ENCODE measurements at places on chromosomes 4 and X.

DNA sequence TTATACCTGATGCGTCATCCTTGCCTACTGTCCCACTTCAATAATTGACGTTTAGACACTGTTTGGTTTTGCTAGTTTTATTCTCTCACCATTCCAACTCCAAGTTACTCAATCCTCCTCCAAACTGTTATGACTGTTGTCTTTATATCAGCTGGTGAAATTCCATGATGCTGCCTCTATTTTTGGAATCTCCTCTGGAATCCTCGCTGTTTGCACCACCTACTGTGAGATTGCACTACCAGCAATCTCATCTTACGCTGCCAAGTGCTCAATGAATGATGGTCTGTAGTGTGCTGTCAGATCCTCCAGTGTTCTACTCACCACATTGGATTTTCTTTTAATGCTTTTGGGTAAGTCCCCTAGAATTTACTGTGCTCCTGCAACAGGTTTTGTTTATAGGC, 13.2 kb upstream of the PCDH18 start:
- no peak overlapping the region for H3K27ac ChIP-seq
- H3K27me3 ChIP-seq = no peaks in the 10 kb centered on the region
- H3K4me3 ChIP-seq = no peak overlapping the region
- H3K4me1 ChIP-seq = peaks cover 6% of the 10 kb centered on the region
- no peak for DNase-seq

DNA sequence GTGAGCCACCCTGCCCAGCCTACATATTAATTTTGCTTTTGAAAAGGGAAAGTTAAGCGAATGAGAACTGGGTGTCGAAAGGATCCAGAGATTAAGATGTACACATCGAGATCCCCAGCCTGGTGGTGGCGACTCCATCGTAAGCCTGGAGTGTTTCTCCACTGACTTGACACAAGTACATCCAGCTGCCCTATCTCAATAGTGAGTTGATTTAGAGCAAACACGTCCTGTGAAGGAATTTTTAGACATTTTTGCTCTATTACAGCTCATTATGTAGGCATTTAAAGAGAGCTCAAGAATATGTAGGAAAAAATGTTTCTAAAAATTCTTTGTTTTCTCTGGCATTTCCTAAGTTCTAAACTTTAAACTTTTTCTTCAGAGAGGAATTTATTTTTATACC, 11.7 kb upstream of the CLDN34 start:
- H3K4me3 ChIP-seq = no peak overlapping the region
- no peaks in the 10 kb centered on the region for H3K36me3 ChIP-seq
- no peak overlapping the region for H3K27ac ChIP-seq
- no peak for DNase-seq

DNA sequence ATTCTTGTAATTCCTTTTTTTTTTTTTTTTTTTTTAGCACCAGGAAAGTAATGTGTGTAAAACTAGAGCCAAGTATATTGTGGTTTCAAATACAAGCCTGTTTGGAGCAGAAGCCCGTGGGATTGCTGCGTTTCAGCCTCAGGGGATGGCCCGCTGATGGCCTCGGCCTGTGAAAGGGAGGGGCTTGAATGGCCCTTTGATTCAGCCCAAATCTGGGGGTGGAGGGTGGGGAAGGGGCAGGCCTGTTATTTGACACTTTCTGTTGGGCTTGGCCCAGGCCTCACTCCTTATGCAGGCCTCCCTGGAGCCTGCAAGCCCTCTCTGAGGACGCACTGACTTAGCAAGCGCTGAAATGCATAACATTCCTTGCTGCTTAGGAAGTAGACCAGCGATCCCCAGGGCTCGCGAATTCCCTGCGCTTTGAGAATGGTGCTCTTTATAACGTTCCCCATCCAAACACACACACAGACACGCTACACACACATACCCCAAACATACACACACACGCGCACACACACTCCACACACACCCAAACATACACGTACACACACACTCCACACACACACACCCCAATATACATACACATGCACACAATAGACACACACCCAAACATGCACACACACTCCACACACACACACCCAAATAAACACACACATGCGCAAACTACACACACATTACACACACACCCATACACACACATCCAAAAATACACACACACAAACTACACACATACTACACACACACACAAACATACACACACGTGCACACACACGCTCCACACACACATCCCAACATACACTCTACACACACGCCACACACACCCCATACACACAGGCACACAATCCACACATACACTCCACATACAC, 29.6 kb downstream of the TLR10 start:
- H3K4me3 ChIP-seq = no peak overlapping the region
- peak; percentile 88 for DNase-seq
- H3K27ac ChIP-seq = peak overlapping the region; percentile 73

GRCh38 chr4:1983053-1983845, 25.5 kb downstream of the NELFA start:
- peaks cover 94% of the 10 kb centered on the region for H3K36me3 ChIP-seq
- DNase-seq = no peak
- no peaks in the 10 kb centered on the region for H3K4me1 ChIP-seq
- H3K27me3 ChIP-seq = no peaks in the 10 kb centered on the region
- H3K27ac ChIP-seq = no peak overlapping the region

DNA sequence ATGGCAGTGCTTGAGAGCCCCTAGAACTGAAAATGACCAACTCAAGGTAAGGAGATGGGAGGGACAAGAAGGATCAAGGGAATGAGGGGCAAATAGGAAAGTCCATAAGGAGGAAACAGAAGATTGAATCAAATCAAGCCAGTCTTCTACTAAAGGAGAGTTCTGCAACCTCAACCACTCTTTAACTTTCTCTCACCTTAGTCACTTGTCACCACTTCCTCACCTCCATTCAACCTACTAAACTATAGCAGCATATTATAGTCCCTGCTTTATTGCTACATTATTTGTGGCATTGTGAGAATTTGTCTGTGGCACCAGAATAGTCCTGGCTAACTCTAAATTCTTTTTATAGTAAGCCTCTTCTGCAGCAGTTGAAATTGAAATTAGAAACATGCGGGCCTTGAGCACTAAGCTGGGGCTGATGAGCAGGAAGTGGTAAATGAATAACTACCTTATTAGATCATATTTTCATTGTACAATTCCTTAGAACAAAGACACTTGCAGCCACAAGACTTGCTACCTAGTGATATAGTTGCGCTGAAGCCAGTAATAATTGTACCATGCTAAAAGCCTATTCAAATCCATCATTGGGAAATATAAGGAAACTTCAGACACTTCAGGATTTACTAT, 336.9 kb downstream of the ZNF674 start:
- no peak for DNase-seq
- no peak overlapping the region for H3K27ac ChIP-seq
- no peak overlapping the region for H3K4me3 ChIP-seq
- H3K27me3 ChIP-seq = no peaks in the 10 kb centered on the region
- no peaks in the 10 kb centered on the region for H3K4me1 ChIP-seq

DNA sequence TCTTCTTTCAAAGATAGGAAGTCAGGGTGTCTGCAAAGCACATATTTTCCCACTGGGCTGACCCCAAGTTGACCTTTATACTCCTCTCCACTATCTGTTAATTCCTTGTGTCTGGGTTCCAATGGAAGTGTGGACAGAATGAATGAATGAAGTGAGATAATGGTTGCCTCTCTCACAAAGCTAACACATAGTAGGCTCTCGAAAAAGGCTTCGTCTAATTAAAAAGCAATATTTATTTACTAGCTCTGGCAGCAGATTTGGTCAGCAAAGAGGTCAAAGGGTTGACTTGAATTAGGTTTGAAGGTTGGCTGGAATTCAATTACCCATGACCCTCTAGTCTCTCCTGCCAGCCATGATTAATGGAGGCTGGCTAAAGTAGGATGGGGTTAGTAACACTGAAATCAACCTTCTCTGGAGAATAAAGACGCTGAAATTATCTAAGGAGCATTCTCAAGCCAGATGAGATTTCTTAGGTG, 280.3 kb upstream of the KLF3 start:
- no peaks in the 10 kb centered on the region for H3K27me3 ChIP-seq
- no peak overlapping the region for H3K4me3 ChIP-seq
- no peak for DNase-seq
- H3K27ac ChIP-seq = no peak overlapping the region
- H3K4me1 ChIP-seq = peaks cover 64% of the 10 kb centered on the region
- H3K36me3 ChIP-seq = no peaks in the 10 kb centered on the region

- DNase-seq = no peak
- no peak overlapping the region for H3K4me3 ChIP-seq
- no peak overlapping the region for H3K27ac ChIP-seq
- no peaks in the 10 kb centered on the region for H3K36me3 ChIP-seq
Observed at GRCh38 chr4:100649417-100649816, 131.6 kb upstream of the EMCN start.

GRCh38 chrX:53223955-53224859, 800 bp downstream of the KDM5C start:
- H3K27me3 ChIP-seq = no peaks in the 10 kb centered on the region
- no peak for DNase-seq
- H3K4me1 ChIP-seq = peaks cover 25% of the 10 kb centered on the region
- H3K27ac ChIP-seq = peak overlapping the region; percentile 89
- H3K36me3 ChIP-seq = peaks cover under 1% of the 10 kb centered on the region

DNA sequence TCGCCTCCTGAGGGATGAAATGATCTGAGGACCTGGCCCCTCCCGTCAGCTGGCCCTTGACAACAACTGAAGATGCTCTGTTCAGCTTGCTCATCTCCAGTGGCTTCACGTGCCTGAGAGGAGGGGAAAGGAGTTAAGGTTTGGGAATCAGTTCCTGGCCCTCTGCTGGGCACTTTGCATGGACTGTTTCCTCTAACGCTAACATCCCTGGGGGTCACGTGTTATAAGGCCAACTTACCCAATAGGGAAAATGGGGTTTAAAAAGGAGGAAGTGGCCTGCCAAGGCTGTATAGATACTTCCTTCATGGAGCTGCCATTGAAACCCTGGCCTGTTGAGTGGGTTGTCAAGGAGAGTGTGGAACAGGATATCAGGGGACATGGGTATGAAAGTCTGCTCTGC, 65.6 kb downstream of the OR13H1 start:
- no peak for DNase-seq
- H3K27ac ChIP-seq = no peak overlapping the region
- no peak overlapping the region for H3K4me3 ChIP-seq
- no peaks in the 10 kb centered on the region for H3K27me3 ChIP-seq
- H3K4me1 ChIP-seq = no peaks in the 10 kb centered on the region
- no peaks in the 10 kb centered on the region for H3K36me3 ChIP-seq

GRCh38 chrX:13938051-13938828, 91.5 kb downstream of the GEMIN8 start:
- H3K36me3 ChIP-seq = no peaks in the 10 kb centered on the region
- peak overlapping the region; percentile 63 for H3K4me3 ChIP-seq
- no peaks in the 10 kb centered on the region for H3K27me3 ChIP-seq
- H3K4me1 ChIP-seq = peaks cover 6% of the 10 kb centered on the region
- no peak for DNase-seq

DNA sequence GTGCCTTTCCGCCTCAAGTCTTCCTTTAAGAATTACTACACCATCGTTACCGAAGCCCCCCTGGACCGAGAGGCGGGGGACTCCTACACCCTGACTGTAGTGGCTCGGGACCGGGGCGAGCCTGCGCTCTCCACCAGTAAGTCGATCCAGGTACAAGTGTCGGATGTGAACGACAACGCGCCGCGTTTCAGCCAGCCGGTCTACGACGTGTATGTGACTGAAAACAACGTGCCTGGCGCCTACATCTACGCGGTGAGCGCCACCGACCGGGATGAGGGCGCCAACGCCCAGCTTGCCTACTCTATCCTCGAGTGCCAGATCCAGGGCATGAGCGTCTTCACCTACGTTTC, 2.2 kb downstream of the PCDH10 start:
- H3K4me3 ChIP-seq = peak overlapping the region; percentile 47
- no peak for DNase-seq
- no peaks in the 10 kb centered on the region for H3K36me3 ChIP-seq
- H3K27ac ChIP-seq = no peak overlapping the region
- H3K27me3 ChIP-seq = peaks cover 81% of the 10 kb centered on the region

DNA sequence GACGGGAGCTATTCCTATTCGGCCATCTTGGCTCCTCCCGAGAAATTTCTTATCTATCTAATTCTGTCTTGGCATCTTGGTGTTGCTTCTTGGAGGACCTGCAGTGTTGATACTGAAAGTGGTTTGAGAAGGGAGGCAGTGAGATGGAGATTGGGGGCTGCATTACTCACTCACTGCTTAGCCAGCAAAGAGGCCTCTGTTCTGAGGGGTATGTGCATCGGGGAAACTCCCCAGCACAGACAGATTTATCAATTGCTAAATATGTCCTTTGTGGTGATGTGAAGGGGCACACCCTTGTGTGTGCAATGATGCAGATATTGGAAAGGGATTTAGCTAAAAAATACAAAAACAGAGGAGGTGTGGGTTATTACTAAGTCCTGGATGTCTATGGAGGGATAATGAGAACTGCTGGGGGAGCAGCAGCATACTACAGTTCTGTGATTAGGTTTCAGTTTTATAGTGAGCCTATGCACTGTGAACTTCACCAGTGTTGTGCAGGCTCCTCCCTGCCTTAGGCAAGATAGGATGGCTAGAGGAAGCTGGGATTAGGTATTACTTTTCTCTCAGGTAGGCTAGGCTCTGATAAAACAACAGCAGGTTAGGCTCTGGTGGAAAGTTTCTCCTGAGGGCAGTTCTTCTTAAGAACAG, 279.0 kb downstream of the HS3ST1 start:
- H3K4me3 ChIP-seq = no peak overlapping the region
- H3K36me3 ChIP-seq = no peaks in the 10 kb centered on the region
- no peaks in the 10 kb centered on the region for H3K4me1 ChIP-seq
- no peak for DNase-seq

GRCh38 chr4:137800861-137801260, 268.6 kb upstream of the PCDH18 start:
- no peak overlapping the region for H3K27ac ChIP-seq
- no peaks in the 10 kb centered on the region for H3K27me3 ChIP-seq

- H3K4me1 ChIP-seq = no peaks in the 10 kb centered on the region
- H3K4me3 ChIP-seq = no peak overlapping the region
- no peak for DNase-seq
- no peaks in the 10 kb centered on the region for H3K36me3 ChIP-seq
- H3K27me3 ChIP-seq = no peaks in the 10 kb centered on the region
Observed at GRCh38 chr4:108888769-108889168, 125.9 kb upstream of the ETNPPL start.

DNA sequence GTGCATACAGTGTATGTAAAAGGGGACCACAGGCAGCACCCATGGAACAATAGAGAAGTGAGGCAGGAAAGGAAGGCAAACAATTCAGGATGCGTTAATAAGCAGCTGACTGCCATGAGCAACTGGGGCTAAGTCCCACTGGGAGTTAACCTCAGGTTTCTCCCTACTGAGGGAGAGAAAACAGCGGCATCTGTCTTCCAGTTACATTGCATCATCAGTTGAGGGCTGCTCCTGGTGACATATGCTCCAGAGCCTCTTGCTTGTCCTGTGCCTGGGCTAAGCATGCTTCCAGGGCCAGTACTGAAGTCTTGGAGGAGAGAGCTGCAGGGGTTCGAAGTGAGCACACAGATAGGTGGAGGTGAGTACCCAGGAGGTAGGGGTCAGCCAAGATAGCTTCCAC, 24.3 kb downstream of the RAI2 start:
- H3K36me3 ChIP-seq = no peaks in the 10 kb centered on the region
- H3K27me3 ChIP-seq = no peaks in the 10 kb centered on the region
- no peaks in the 10 kb centered on the region for H3K4me1 ChIP-seq
- H3K4me3 ChIP-seq = no peak overlapping the region
- no peak overlapping the region for H3K27ac ChIP-seq

All from suprapubic skin (tissue), 4 donors.